G401 (cell line): ENCODE measurements at places on chromosomes 5 and 9. TPM values are rescaled to one million over a fixed set of nuclear protein-coding genes. Genes with fewer than 3 reads are reported as not detected.

Gene ELP1
- total RNA-seq: 26.3 and 54.7 TPM in 2 replicates

Gene FIBCD1
- total RNA-seq: 2.4 and 2.6 TPM in 2 replicates

Gene PAEP
- total RNA-seq: not detected in 2 replicates

Gene SAPCD2
- total RNA-seq: 62.9 and 63.5 TPM in 2 replicates

Gene PDE8B
- total RNA-seq: 0.68 and 5.6 TPM in 2 replicates

Gene MORN5
- not detected in 2 replicates for total RNA-seq

Gene CXCL14
- total RNA-seq: not detected in 2 replicates

Gene SGCD
- total RNA-seq: not detected in 2 replicates

Gene PARP8
- total RNA-seq: not detected in 2 replicates

Gene MEGF10
- total RNA-seq: 0.03 TPM in 1 of 2 replicates, not detected in the other

Gene TTC23L
- not detected in 2 replicates for total RNA-seq

Gene FAT2
- not detected in 2 replicates for total RNA-seq

Gene REEP2
- total RNA-seq: 23.9 and 35.9 TPM in 2 replicates

Gene SLC1A3
- 2.9 TPM in 1 of 2 replicates, not detected in the other for total RNA-seq

Gene PAM
- total RNA-seq: 1.2 TPM in 1 of 2 replicates, not detected in the other

Gene ADAM19
- 0.17 and 0.55 TPM in 2 replicates for total RNA-seq

Gene AP3S1
- total RNA-seq: 34.0 and 39.2 TPM in 2 replicates

Gene PRDM9
- total RNA-seq: not detected in 2 replicates

Gene SLC6A7
- not detected in 2 replicates for total RNA-seq

Gene ABCA2
- total RNA-seq: 8.5 and 12.3 TPM in 2 replicates

Gene SREK1IP1
- total RNA-seq: 11.1 and 15.5 TPM in 2 replicates

Gene EQTN
- not detected in 2 replicates for total RNA-seq

Gene KYAT1
- total RNA-seq: 10.5 and 14.8 TPM in 2 replicates

Gene DIPK1B
- 65.0 and 69.9 TPM in 2 replicates for total RNA-seq

Gene CD74
- total RNA-seq: 118 and 123 TPM in 2 replicates

Gene PAX5
- not detected in 2 replicates for total RNA-seq

Gene PCDH1
- total RNA-seq: 1.2 and 1.8 TPM in 2 replicates

Gene SLC36A3
- total RNA-seq: not detected in 2 replicates

Gene SEMA6A
- not detected in 2 replicates for total RNA-seq

Gene DBH
- not detected in 2 replicates for total RNA-seq

Gene KIF4B
- 0.06 and 0.07 TPM in 2 replicates for total RNA-seq

Gene IFNA7
- not detected in 2 replicates for total RNA-seq

Gene PRRX2
- not detected in 2 replicates for total RNA-seq
